ENCODE measurements at places on chromosomes 3 and 15. TPM values are rescaled to one million over a fixed set of nuclear protein-coding genes. Genes with fewer than 3 reads are reported as not detected.

DNA sequence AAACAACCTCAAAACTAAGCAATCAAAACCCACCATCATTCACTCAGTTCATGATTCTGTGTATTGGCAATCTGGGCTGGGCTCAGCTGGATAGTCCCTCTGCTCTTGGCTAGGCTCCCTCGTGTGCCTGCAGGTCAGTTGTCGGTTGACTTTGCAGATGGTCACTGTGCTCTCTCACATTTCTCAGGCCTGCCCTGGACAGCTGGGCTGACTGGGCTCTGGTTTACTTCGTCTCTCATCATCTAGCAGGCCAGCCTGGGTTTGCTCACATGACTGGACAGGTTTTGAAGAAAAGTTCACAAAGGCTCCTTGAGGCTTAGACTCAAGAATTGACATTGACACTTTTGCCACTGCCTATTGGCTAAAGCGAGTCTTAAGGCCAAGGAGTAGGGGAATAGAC, 105.0 kb upstream of the CTNNB1 start:
- no peak for DNase-seq

DNA sequence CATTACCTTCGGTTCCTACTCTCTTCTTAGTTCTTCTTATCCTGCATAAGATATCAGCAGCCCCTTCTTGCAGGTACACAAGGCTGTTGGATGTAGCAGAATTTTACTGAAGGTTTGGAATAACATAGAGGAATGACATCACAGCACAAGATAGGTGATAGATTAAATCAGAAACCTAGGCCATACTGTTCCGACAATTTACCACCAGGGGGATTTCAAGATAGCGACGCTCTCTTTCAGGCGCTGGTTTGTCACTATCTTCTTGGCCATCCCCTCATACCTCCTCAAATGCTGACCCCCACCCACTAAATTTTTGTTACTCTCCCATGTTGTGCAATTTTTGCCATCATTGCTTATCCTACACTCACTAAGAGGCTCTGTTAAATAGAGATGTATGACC, 3.5 kb downstream of the SIDT1 start:
- no peak for DNase-seq

- peak; percentile 64 for DNase-seq
Measured at GRCh38 chr15:63504979-63505841, 817 bp downstream of the USP3 start.

DNA sequence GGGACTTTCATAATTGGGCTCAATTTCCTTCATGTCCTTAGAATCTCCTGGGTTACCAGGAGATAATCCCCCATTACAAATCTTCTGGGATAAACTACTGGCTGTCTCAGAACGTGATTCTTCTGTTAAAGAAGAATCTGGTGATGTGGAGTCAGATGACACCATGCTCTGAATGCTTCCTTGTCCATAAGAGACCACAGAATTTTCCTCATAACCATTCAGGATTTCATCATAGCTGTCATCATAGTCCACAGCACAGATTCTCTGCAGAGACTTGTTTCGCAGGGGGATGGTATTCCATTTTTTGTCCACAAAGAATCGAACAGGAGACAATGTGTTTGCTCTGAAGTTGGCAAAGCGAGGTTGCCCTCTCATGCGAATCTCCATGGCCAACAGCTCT, 109.8 kb upstream of the TSPAN3 start:
- DNase-seq = no peak

DNA sequence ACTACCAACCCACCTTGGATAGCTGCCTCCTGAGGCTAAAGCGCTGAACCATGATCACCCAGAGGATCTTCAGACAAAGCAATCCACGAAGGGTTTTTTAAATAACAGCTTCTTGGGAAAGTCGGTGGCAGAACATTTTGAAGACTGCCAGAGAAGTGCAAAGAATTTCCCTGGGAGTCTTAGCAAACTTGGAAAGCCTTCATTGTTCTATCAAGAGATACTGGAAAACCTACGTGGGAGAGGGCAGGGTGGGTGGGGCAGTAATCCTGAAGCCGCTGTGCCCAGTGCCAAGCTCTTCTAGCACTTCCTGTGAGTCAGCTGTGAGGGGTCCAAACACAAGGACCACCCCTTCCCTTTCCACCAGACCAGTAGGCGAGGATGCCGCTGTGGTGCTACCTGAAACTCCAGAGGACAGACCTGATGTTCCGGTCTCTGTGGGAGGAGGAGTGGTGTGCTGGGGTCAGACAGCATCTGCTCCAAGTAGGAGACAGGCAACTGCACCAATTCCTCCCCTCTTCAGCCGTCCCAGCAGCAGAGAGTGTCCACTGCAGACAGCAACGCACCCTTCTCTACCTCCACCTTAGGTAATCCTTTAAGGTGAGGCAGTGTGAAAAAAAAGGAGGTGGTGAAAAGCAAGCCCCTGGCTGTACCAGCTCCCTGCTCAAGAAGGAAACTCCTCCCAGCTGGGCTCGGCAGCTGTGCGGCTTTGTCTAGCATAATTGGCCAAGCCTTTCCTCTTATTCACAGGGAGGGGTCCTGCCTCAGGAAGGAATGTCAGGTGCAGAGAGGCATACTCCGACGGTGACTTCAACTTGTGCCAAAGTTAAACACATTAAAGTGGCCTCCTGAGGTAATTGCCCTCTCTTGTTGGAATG, 99.0 kb downstream of the TMCC1 start:
- peak; percentile 22 for DNase-seq

GRCh38 chr3:37987315-37987697, 3.3 kb upstream of the VILL start:
- DNase-seq = no peak

GRCh38 chr3:124172283-124172682, 180.4 kb upstream of the ROPN1 start:
- DNase-seq = no peak

DNA sequence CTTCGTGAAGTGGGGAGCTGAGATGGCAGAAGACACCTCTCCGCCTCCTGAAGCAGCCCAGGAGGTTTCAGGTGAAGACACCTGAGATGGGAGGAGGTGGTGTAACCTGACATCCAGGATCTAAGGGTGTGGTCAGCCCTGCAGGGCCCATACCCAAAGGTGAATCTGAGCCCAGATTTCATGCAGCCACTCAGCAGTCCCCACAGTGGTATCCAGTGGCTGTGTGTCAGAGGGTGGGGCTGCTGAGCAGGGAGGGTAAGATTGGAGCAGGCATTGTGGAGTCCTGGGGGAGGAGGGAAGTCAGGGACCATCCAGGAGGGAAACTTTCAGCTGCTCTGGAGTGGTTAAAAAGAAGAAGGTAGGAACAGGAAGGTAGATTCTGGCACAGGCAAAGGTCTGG, 46.0 kb upstream of the SMAD6 start:
- no peak for DNase-seq

DNA sequence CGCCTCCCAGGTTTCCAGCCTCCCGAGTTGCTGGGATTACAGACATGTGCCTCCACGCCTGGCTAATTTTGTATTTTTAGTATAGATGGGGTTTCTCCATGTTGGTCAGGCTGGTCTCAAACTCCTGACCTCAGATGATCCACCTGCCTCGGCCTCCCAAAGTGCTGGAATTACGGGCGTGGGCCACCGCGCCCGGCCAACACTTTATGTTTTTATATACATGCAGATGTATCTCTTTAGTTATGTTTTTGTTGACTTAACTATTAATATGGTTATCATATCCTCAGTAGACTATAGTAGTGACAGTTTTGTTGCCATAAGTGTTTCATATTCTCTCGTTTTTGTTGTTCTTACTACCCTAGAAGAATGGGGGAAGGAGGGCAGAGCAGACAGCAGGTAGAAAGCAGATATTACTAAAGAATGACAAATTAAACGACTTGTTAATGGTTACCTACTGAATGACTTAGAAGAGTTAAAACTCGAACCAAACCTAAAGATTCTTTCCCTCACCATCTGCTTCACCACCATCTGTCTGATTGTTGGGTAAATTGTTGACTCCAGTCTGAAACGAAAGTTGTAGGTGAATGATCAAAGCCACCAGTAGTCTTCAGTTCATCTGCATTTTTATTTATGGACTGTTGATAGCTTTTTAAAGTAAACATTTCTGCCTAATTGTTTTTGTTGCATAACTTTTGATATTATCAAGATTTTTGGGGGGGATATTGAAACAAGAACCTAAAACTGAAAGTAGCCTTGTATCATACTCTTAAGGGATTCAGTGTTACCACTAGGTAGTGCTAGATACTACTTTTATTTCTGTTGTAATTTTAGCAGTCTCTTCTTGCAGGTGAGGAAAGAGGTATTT, 89.3 kb downstream of the RASA2 start:
- no peak for DNase-seq

DNA sequence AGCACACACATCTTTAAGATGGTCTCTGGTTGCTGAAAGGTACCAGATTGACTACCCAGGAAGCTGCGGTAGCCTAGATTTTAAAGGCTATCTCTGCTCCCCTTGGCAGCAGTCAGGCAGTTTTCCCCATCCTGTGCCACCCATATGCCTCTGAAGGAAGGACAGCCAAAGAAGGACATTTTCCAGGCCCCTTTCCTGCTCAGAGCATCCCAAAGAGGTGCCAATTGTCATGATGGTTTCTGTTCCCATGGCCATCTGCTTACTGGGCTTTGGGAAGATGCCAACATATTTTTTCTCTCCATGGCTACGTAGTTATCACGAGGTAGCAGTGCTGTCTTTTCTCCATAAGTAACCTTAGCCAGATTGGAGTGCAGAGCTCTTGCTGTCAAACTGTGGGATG, 39.7 kb downstream of the UNC13C start:
- DNase-seq = no peak

DNA sequence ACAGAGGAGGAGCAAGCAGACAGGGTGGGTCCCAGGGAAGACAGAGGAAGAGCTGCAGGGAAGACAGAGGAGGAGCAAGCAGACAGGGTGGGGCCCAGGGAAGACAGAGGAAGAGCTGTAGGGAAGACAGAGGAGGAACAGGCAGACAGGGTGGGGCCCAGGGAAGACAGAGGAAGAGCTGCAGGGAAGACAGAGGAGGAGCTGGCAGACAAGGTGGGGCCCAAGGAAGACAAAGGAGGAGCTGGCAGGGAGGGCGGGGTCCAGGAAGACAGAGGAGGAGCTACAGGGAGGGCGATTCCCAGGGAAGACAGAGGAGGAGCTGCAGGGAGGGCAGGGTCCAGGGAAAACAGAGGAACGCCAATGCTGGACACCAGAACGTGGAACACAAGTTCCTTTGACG, 66.5 kb downstream of the PLXNA1 start:
- no peak for DNase-seq

GRCh38 chr3:17195856-17196604, 311.3 kb downstream of the PLCL2 start:
- DNase-seq = no peak

DNA sequence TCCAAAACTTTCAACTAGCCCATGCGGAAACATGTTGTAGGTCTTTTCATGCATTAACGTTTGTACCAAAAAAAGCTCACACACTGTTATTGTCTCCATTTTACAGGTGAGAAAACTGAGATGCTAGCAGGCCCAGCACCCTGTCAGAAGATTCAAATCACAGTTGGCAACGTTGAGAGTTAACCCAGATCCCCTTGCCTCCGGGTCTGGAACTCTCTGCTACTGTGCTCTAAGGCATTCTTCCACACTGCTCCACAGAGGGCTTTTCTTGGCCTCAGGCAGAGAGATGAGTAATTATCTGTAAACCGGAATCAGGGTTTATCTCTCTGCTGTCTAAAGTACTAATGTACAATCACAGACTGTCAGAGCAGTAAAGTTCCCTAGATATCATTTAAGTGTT, 186.0 kb upstream of the LPP start:
- DNase-seq = no peak

GRCh38 chr15:66126456-66126855, 127.1 kb downstream of the MEGF11 start:
- no peak for DNase-seq

GPR62 gene
- total RNA-seq = not detected

ITGA11 gene
- total RNA-seq = 2.9 TPM

FBLN2 gene
- 0.05 TPM for total RNA-seq

SLTM gene
- 85.9 TPM for total RNA-seq

TF gene
- total RNA-seq = 0.12 TPM

PAQR5 gene
- total RNA-seq = 0.05 TPM

CCDC191 gene
- total RNA-seq = 2.2 TPM

Data from activated CD4-positive, alpha-beta T cell treated with anti-CD3 and anti-CD28 coated beads for 36 hours (primary cell).